H54 (cell line): ENCODE measurements at places on chromosomes 1 and 21.

- no peak for DNase-seq
Observed at GRCh38 chr1:109255678-109256077, 6.3 kb downstream of the CELSR2 start.

GRCh38 chr1:168801032-168801745 is 72.2 kb upstream of the DPT start:
- no peak for DNase-seq

- DNase-seq = no peak
Observed at GRCh38 chr21:41887667-41888066, 8.5 kb upstream of the PRDM15 start.

DNA sequence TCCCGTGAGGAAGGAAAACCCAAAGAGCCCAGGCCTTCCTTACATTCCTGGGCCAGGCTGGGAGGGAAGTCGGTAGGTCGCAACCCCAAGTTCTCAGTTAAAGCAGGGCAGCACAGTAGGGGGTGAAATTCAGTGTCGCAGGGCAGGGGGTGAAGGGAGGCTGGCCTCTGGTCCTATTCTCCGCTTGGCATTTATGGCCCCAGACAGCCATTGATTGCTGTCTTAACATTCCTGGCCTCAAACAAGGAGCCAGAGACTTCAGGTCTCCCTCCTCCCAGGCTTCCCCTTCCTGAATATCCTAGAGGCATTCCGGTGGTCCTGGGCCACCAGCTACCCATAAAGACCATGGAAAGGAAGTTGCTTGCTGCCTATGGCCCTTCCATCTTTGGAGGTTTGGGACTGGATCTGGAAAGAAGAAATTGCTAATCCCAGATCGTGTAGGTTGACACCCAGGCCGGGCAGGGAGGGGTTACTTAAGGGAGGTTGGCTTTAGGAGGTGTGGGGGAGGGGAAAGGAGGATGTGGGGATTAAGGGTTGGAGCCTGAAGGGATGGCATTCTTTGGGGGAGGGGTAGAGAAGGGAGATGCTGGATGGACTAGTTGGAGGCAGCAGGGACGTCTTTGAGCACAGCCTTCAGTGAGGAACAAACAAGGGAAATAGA is 1.7 kb downstream of the LIN28A start:
- DNase-seq = no peak

DNA sequence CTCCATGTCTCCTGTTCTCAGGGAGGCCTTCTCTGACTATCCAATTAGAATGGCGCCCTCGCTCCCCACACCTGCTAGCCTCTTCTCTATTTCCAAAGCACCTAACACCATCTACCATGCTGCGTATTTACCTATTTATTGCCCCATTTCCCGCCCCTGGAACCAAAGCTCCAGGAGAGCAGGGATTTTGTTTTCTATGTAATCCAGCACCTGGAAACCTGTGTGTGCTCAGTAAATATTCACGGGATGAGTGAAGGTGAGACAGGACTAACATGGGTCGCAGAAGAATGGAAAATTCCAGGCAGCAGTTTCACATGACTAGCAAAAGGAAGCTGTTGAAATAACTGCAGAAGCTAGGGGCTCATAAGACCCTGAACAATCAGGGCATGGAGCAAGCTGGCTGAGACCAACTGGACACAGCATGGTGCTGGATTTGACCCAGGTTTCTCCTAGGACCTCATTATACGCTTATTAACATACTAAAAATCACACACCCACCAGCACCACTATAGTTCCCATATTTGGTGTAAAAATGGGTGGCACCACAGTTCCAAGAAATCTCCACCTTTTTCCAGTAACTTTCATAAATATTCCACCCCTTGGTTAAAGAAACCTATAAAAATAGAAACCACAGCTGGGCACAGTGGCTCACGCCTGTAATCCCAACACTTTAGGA is 15.1 kb upstream of the TENT5B start:
- no peak for DNase-seq

- peak; percentile 63 for DNase-seq
Observed at GRCh38 chr1:89821322-89822108, 683 bp downstream of the LRRC8D start.
